Thoracic aorta (tissue), 2 donors: ENCODE measurements at places on chromosomes 11 and 22.

- no peak overlapping the region for H3K27ac ChIP-seq
- no peaks in the 10 kb centered on the region for H3K27me3 ChIP-seq
- no peaks in the 10 kb centered on the region for H3K4me1 ChIP-seq
- no peak for DNase-seq
- no peaks in the 10 kb centered on the region for H3K36me3 ChIP-seq
- no peak overlapping the region for H3K4me3 ChIP-seq
Measured at GRCh38 chr22:22976033-22976922, 88.7 kb downstream of the IGLL5 start.

GRCh38 chr22:48500471-48501230 lies 1327.0 kb downstream of the BRD1 start:
- H3K4me1 ChIP-seq: no peaks in the 10 kb centered on the region
- no peaks in the 10 kb centered on the region for H3K27me3 ChIP-seq
- no peak for DNase-seq
- no peak overlapping the region for H3K4me3 ChIP-seq

GRCh38 chr22:20404881-20405280 lies 10.9 kb downstream of the ZNF74 start:
- H3K27me3 ChIP-seq: no peaks in the 10 kb centered on the region
- DNase-seq: no peak
- H3K27ac ChIP-seq: no peak overlapping the region
- H3K4me3 ChIP-seq: no peak overlapping the region
- no peaks in the 10 kb centered on the region for H3K4me1 ChIP-seq

GRCh38 chr11:43282607-43283440 lies 29.0 kb upstream of the API5 start:
- no peaks in the 10 kb centered on the region for H3K36me3 ChIP-seq
- H3K4me3 ChIP-seq: no peak overlapping the region
- H3K27me3 ChIP-seq: no peaks in the 10 kb centered on the region
- DNase-seq: no peak
- H3K27ac ChIP-seq: no peak overlapping the region
- H3K4me1 ChIP-seq: no peaks in the 10 kb centered on the region

GRCh38 chr11:88469561-88470225 lies 132.2 kb upstream of the CTSC start:
- DNase-seq: no peak
- H3K4me1 ChIP-seq: no peaks in the 10 kb centered on the region
- H3K4me3 ChIP-seq: no peak overlapping the region
- no peaks in the 10 kb centered on the region for H3K27me3 ChIP-seq
- no peak overlapping the region for H3K27ac ChIP-seq

DNA sequence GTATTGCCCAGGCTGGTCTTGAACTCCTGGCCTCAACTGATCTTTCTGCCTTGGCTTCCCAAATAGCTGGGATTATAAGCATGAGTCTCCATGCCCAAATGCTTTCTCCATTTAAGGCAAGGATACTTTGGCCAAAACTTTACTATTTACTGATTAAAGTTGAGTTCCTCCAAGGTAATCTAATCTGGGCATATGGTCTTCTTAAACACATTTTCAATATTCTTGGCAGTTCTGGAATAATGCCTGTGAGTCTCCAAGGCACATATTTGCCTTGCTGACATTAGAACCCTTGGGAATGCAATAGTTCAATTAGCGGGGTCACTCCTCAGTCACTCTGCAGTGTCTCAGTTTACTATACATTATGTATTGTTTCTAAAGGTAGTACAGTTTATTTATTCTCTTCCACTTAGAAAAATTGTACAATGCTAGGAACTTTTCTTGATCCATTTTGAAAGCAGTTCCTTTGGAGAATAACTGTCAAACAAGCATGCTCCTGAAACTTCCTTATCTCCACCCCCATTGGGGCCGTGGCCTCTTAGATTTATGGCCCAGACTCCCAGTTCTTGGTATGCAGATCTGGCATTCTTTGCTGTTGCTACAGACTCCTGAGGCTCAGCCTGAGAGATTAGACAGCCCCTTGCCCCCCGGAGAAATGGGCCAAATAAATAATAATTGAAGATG lies 13.1 kb upstream of the RAB38 start:
- no peaks in the 10 kb centered on the region for H3K27me3 ChIP-seq
- no peak overlapping the region for H3K27ac ChIP-seq
- no peaks in the 10 kb centered on the region for H3K4me1 ChIP-seq
- DNase-seq: no peak
- no peaks in the 10 kb centered on the region for H3K36me3 ChIP-seq

GRCh38 chr11:64165481-64165841 lies 452 bp downstream of the MACROD1 start:
- no peaks in the 10 kb centered on the region for H3K36me3 ChIP-seq
- DNase-seq: no peak
- no peak overlapping the region for H3K27ac ChIP-seq
- H3K4me1 ChIP-seq: peaks cover 21% of the 10 kb centered on the region
- peak overlapping the region; percentile 85 for H3K4me3 ChIP-seq

DNA sequence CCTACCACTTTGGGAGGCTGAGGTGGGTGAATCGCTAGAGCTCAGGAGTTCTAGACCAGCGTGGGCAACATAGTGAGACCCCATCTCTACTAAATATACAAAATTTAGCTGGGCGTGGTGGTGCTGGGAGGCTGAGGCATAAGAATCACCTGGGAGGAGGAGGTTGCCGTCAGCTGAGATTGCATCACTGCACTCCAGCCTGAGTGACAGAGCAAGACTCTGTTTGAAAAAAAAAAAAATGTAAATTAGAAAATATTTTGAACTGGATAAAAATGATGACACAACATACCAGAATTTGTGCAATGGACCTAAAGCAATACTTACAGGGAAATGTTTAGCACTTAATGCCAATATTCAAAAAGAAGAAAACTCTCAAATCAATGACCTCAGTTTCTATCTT lies 46.4 kb downstream of the ATG16L2 start:
- H3K27me3 ChIP-seq: no peaks in the 10 kb centered on the region
- H3K4me1 ChIP-seq: peaks cover 64% of the 10 kb centered on the region
- H3K27ac ChIP-seq: peak overlapping the region; percentile 64
- H3K36me3 ChIP-seq: no peaks in the 10 kb centered on the region
- no peak for DNase-seq

- H3K27ac ChIP-seq: no peak overlapping the region
- no peak overlapping the region for H3K4me3 ChIP-seq
- H3K36me3 ChIP-seq: no peaks in the 10 kb centered on the region
- no peak for DNase-seq
Measured at GRCh38 chr11:5507933-5508305, 1.8 kb downstream of the UBQLN3 start.

DNA sequence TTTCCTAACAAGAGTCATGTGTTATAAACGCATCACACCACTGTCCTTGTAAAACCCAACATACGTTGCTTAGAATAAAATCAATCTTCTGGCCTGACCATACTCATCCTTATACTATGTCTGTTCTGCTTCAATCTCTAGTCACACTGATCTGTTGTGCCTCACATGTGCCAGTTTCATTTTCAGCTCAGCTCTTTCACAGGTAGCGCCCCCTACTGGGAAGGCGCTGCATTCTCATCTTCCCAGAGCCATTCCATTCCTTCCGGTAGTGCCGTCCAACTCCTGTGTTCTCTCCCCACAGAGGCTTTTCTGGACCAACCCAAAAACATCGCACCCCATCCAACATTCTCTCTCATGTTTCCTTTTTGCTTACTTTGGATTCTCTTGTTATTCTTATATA lies 22.2 kb downstream of the CASP5 start:
- H3K4me1 ChIP-seq: no peaks in the 10 kb centered on the region
- H3K27ac ChIP-seq: no peak overlapping the region
- H3K36me3 ChIP-seq: no peaks in the 10 kb centered on the region
- no peaks in the 10 kb centered on the region for H3K27me3 ChIP-seq
- no peak for DNase-seq

DNA sequence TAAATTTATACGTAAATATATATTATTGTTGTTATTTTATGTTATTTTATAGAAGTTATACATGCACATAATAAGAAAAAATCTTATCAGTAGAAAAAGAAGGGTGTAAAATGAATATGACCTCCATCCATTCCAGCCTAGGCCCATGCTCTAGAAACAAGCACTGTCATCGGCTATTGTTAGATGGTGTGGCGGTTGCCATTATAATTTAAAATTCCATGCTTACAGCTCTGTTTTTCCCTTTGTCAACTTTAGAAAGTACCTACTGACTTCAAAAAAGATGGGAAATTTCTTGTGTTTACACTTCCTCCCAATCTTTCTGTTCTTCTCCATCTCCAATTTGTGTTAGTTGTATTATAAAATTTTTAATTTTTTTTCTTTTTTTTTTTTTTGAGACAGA lies 61.9 kb upstream of the RDX start:
- no peaks in the 10 kb centered on the region for H3K36me3 ChIP-seq
- no peak overlapping the region for H3K4me3 ChIP-seq
- H3K27me3 ChIP-seq: no peaks in the 10 kb centered on the region
- no peaks in the 10 kb centered on the region for H3K4me1 ChIP-seq

- H3K4me3 ChIP-seq: no peak overlapping the region
- H3K36me3 ChIP-seq: no peaks in the 10 kb centered on the region
- H3K4me1 ChIP-seq: peaks cover 15% of the 10 kb centered on the region
- H3K27me3 ChIP-seq: no peaks in the 10 kb centered on the region
Measured at GRCh38 chr11:62122076-62122475, 1.7 kb upstream of the INCENP start.

DNA sequence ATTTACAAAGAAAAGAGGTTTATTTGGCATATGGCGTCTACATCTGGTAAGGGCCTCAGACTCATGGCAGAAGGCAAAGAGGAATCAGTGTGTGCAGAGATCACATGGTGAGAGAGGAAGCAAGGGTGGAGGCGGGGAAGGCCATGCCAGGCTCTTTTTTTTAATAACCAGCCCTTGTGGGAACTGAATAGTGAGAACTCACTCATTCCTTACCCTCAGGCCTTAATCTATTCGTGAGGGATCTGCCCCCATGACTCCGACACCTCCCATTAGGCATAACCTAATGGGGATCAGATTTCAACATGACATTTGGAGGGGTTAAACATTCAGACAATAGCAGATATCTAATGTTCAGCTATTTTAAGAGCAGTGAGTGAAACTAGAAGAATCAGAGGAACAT lies 55.7 kb downstream of the ATM start:
- H3K36me3 ChIP-seq: peaks cover 23% of the 10 kb centered on the region
- H3K4me3 ChIP-seq: no peak overlapping the region
- H3K27me3 ChIP-seq: no peaks in the 10 kb centered on the region
- peak overlapping the region; percentile 46 for H3K27ac ChIP-seq
- DNase-seq: no peak

DNA sequence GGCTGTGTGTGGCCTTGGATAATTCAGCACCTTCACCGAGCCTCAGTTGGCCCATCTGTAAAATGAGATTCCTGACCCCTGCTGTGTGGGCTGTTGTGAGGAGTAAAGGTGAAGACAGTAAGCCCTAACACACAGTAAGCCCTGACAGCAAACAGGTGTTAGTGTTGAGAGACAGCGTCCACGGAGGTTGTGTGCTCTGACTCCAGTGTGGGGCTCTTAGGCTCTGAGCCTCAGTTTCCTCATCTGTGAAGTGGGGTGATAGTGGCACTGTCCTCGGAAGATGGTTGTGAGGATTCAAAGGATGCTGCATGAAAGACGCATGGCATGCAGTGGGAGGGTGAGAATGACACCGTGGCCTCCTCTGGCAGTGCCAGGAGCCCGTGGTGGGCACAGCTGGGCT lies 14.2 kb downstream of the DPP3 start:
- no peak for DNase-seq
- no peaks in the 10 kb centered on the region for H3K4me1 ChIP-seq
- no peak overlapping the region for H3K27ac ChIP-seq
- peaks cover 28% of the 10 kb centered on the region for H3K36me3 ChIP-seq
